Stimulated activated CD4-positive, alpha-beta T cell treated with anti-CD3 and anti-CD28 coated beads, Interleukin-1b, Interleukin-23, amount 100 ng/mL, for 1 hour (primary cell): ENCODE measurements at places on chromosomes 11 and 22.
A peak's percentile ranks its signal among the peaks of the same experiment; 100 is the strongest.

GRCh38 chr22:45910928-45911467 is 66.0 kb downstream of the WNT7B start:
- no peak for DNase-seq

DNA sequence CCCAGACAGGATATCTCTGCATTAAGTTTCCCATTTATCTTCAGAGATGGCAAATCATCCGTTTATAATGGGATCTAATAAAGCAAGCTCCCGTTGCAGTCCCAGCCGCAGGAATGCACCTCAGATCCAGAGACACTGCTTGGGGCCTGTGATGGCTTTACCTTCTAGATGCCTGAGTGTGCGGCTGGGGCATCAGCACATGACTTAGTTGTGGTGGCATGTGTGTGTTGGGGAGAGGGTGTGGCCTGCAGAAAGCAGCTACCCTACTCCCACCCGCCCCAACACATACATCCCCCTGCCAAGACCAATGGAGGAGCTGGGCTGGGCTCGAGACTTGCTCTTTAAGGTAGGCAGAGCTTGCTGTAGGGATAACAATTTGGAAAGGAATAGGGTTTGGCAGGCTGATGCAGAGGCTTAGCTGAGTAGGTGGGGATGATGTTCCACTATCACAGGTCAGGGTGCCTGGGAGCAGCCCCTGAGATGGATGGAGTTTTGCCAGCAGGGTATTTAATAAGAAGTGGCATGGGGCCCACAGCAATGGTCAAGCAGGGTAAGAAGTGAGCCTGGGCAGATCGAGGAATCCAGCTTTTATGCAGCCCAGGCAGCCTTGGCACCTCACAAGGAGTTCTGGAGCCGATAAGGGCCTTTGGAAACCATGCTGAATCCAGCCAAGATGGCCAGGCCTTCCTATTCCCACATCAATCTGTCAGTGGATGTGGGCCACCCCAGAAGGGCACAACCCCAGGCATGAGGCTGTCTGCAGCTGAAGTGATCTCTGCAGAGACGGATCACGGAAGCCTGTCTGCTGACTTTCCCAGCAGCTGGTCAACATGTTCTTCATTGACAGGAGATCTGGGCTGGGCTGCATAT is 601.3 kb downstream of the BUD13 start:
- DNase-seq, result no peak

DNA sequence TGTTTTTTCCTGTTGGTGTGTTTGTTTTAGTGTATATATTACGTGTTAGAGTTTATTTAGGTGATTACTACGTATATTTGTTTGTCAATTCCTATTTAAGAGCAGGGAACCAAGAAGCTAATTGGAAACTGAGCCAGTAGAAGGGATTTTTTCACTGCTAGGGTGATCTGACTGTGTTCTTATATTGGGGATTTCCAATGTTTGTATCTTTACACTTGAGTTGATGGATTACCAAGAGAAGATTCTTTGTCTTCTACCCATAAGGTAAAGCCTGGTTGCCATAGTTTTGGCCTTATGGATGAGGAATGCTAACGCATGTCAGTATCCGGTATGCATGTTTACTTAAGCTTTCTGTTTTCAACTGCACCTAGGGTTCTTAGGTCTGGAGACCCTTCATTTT is 35.6 kb downstream of the SIK2 start:
- DNase-seq, result no peak

GRCh38 chr11:61893981-61894380 is 2.6 kb upstream of the FADS3 start:
- no peak for DNase-seq

DNA sequence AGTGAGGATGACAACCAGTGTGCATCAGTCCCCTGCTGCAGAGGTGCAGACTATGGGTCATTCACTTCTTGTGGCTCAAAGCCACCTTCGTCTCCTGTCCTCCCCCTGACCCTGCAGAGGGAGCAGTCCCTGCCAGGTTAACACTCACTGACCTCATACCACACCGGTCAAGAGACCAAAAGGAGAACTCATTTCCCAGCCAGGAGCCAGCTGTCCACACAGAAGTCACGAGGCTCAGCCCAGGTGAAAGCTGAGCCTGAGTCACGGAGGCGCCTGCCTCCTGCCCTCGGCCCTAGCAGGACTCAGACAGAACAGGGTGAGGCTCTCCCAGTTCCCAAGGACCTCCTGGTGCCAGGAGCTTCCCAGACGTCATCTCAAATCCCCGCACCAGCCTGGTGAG is 103.7 kb downstream of the MN1 start:
- DNase-seq, result no peak

- DNase-seq, result no peak
Measured at GRCh38 chr22:29427176-29427760, 11.1 kb upstream of the RFPL1 start.

DNA sequence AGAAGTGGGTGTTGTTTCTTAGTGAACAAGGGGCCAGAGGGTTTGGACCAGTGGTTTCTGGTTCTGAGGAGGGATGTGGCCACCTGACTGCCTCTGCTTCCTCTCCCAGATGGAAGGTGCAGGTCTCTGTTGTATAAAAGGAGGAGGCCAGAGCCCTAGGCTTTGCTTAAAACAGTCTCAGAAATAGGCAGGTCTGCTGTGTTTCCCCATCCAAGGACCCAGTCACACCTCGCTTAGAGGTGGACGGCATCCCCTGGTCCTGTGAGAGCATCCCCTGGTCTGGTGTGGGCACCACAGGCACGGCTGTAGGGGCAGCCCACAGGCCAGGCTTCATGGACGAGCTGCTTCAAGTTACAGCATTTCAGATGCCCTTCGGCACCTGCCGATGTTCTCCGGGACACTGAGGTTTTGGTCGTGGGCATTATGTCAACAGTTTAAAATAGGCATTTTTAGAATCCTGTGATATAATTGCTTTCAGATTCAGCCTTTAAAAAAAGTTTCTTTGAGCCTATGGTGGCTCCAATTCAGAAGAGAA is 45.7 kb upstream of the SHANK2 start:
- DNase-seq, result no peak

GRCh38 chr11:122646549-122647340 is 8.8 kb upstream of the UBASH3B start:
- no peak for DNase-seq

- no peak for DNase-seq
Measured at GRCh38 chr22:45929649-45930048, 47.3 kb downstream of the WNT7B start.

- DNase-seq, result no peak
Measured at GRCh38 chr11:83192606-83193245, 786 bp upstream of the ANKRD42 start.

GRCh38 chr11:124570160-124570559 is 363 bp downstream of the OR8A1 start:
- DNase-seq, result no peak

DNA sequence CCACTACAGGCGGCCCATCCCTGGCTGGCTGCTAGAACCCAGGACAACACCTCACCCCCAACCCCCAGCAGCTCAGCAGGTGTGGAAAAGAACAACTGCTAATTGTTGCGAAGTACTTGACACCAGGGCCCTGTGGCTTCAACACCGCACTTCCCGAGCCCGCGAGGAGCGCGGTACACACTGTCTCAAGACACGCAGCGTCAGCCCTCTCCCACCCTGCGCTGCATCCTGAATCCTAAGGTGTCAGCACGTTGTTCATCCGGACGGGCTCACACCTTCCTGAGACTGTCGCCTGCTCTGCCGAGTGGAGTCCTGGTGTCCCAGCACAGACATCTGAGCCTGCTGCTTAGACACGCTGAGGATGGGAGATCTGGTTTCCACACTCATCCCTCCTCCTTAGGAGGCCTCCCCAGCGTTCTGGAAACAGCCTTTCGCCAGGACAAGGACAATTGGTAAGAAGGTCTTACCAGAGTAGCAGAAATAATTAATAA is 1336.2 kb downstream of the BRD1 start:
- no peak for DNase-seq

DNA sequence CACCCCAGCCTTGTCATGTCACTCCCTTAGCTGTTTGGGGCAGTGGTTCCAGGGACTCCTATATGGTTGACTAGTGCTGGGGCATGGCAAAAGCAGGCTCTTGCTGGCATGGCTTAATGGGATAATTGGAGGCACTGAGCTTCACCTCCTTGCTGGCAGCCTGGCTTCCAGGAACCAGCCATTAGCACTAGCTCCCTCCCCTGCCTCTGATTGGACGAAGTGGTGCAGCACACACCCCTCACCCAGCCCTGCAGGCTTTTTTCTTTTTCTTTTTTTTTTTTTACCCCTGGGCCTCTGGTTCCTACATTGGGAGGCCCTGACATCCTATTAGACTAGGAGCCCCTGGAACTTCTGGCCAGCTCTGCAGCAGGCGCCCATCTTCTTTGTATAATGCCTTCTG is 18.6 kb downstream of the PHLDB1 start:
- DNase-seq, result no peak

DNA sequence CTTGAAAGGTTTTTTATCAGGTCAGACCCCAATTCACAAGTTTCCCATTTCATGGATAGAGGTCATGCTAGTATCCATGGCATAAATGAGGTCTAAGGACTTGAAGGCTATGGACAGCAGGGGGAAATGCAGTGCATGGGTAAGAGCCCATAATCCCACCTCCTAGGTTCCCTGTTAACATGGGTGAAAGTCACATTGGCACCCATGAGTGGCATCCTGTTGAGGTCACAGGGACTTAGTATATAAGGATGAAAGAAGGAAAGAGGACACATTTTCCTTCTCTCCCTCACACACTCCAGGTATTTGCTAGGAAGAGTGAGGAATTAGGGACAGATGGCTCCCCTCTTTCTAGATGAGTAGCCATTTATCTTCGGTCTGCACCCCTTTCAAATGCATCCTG is 9.4 kb upstream of the GLYAT start:
- DNase-seq, result no peak

GRCh38 chr11:68954836-68955606 is 25.8 kb downstream of the MRGPRD start:
- DNase-seq, result no peak

DNA sequence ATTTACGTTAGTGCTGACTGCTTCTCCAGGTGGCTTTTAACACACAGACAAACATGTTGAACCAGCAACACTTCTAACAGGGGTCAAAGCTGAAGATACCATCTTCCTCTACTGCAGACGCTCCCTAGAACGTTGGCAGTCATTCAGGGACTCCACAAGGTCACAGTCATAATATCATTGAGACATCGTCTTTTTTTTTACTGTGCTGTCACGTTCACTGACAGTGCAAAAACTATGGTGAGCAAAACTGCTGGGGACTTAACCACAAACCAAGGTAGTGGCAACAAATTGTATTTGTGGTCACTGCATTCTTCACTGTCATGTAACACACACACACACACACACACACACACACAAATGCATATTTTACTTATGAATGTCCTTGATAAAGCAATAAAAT is 244.9 kb downstream of the CASP12 start:
- DNase-seq, result no peak

- no peak for DNase-seq
Measured at GRCh38 chr11:77198440-77198849, 70.4 kb downstream of the MYO7A start.

DNA sequence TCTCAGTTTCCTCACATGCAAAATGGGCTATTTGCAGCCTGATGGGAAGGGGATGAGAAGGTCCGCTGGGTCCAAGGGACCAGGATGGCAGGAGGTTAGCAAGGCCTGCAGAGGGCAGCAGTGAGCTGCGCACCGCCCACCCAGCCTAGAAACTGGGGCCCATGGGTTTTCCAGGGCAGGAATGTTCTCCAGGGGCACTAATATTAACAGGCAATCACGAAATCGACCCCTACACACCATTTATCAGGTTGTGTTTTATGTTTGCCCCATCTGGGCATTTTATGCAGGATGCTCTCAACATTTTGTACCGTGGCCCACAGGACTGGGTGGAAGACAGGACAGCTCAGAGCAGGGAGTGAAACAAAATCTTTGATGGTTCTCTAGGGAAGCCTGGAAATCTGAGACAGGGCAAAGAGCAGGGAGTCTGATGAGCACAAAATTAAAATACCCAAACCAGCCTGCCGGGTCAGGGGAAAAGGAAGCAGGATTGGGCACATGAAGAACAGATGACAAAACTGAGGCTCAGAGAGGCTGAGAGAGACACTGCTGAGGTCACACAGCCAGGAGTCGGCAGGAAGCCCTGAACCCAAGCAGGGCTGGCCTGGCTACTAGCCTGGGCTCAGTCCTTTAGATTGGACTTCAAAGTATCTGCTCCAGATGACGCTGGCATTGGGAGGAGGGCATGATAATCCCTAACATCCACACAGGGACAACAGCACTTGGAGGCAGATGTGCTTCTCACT is 1.6 kb upstream of the BCR start:
- peak; percentile 19 for DNase-seq

GRCh38 chr11:82521427-82521826 is 212.2 kb downstream of the FAM181B start:
- DNase-seq, result no peak

GRCh38 chr11:70323806-70324205 is 53.3 kb downstream of the PPFIA1 start:
- no peak for DNase-seq

DNA sequence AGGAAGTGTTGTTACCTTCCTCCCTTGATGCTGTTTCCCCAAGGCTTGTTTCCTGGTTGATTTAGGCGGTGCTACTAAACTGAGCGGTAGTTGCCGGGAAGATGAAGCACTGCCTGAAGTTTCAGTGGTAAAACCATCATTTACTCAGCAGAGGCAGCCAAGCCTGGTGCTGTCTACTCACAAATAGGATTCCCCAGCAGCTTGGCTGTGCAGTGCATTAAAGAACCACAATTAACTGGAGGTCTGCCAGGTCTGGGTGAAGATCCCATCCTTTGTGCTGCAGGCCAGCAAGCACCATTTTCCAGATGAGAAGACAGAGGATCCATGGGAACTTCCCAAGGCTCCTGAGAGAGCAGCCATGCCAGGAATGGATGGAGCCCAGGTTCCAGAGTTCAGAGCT is 231.9 kb upstream of the E2F8 start:
- DNase-seq, result no peak

DNA sequence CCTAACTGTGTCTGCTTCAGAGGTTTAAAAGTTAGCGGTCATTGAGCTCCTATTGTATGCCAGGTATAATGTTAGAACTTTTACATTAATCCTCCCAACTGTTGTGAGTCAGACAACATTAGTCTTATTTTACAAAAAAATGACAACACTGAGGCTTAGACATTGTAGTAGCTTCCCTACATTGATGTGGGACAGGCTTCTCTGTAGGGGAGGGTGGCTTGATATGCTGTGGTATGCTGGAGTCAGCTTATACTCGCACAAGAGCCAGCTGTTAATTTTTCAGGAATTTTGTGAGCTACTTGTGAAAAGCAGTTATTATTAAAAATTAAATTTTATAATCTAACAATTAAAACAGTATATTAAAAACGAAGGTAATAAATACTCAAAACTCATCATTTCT is 64.8 kb upstream of the NAV2 start:
- DNase-seq, result no peak

- DNase-seq, result no peak
Measured at GRCh38 chr11:92658733-92659132, 310.7 kb upstream of the MTNR1B start.
